ENCODE measurements at places on chromosomes 13 and 19.

- DNase-seq, result no peak
Measured at GRCh38 chr19:54659300-54659699, 3.5 kb upstream of the LILRB4 start.

GRCh38 chr13:35566340-35566739 lies 89.9 kb upstream of the MAB21L1 start:
- DNase-seq, result no peak

DNA sequence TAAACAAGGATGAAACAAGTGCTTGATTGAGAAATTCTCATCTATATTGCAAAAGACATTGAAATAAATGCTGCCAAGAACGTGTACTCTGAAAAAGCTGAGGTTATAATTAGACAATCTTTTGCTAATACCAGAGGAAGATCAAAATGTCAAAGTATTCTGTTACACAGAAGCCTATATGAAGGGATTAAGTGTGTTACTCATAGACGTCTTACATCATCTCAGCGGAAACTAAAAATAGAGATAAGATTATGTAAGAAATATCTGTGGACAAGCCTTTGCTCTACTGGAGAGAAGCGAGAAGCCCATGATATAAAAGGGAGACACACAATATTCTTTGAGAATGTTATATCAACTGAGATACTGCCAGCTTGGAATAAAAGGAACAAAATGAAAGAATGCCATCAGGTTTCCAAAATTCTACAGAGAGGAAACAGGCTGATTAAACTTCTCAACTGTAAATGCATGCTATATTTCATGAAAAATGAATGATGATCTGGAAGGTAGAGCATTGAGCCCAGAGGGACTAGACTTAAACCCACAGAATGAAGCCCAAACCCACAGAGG lies 699.0 kb downstream of the GPC5 start:
- no peak for DNase-seq

DNA sequence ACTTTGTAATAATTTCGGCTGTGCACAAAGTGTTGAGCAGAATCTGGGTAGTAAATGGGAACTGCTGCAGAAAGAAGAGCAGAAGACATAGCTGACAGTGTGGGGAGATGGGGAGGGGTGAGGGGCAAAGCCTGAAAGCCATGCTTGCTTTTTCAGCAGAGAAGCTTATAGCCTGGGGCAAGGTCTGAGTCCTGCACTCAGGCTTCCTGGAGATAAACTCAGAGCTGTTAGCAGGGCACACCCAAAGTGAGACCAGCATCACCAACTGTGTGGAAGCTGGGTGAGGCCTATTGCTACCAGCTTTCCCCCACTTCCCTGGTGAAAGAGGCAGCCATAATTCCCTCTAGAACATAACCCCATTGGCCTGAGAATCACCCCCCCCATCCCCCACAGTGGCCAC lies 15.6 kb upstream of the LHFPL6 start:
- DNase-seq, result no peak

GRCh38 chr19:2055931-2056836 lies 5.1 kb upstream of the MKNK2 start:
- DNase-seq, result peak; percentile 47

GRCh38 chr19:867855-868457 lies 8.5 kb downstream of the CFD start:
- DNase-seq, result no peak

GRCh38 chr13:79723519-79724024 lies 242.6 kb downstream of the NDFIP2 start:
- DNase-seq, result no peak

DNA sequence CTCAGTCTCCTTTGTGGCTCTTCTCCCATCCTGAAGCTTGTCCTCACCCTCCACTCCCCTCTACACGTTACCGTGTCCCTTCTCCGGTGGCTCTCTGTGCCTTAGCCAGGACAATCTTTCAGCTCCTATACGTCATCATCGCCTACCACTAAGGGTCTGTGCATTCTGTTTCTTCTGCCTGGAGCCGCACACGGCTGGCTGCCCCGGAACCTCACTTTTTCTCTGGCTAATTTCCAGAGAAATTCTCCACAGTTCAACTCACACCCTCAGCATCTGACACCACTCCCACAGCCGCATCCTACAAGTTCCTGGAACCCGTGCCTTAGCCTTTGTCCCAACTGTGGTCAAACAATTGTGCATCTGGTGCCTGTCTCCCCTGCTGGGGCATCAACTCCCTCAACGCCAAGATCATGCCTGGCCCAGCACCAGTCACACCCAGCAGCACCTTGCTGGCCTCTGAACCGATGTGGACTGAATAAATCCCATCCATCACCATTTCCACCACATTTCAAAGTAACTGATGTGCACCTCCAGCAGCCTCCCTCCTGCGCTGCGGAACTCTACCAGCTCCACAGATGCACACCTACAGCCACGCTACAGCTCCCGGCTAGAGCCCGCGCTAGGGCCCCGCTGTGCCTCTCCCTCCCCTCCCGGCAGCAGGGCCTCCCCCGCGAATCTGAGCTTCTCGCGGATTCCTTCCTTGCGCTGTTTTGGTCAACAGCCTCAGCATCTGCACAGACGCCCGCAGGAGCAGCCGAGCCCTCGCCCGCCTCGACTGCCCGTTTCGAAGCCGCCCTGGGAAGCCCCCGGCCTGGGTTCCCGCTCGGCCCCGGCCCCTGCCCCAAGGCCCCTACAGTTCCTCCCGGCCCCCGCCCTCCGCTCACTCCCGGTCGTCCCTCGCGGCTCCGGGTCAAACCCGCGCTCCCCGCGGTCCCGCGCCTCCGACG lies 689 bp downstream of the DCUN1D2 start:
- no peak for DNase-seq

DNA sequence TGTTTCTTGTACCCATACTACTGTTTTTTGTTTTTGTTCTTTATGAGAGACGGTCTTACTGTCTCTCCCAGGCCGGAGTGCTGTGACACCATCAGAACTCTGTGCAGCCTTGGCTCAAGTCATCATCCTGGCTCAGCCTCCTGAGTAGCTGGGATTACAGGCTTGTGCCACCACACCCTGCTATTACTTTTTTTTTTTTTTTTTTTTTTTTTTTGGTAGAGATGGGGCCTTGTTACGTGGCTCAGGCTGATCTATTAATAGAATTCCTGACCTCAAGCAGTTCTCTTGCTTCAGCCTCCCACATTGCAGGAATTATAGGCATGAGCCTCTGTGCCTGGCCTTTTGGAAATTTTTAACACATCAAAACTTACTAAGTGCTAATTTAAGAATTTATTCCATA lies 2.9 kb upstream of the ZNF304 start:
- peak; percentile 32 for DNase-seq

DNA sequence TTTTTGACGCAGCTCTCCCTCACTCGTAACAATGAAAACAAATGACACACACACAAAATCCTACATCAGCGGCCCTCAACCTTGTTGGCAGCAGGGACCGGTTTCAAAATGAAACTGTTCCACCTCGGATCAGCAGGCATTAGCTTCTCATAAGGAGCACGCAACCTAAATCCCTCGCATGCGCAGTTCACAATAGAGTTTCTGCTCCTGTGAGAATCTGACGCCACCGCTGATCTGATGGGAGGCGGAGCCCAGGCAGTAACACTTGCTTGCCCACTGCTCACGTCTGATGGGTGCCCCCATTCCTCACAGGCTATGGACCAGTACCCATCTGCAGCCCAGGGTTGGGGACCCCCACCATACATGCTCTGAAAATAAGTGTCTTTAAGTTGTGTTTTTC lies 43.4 kb downstream of the DHRS12 start:
- peak; percentile 64 for DNase-seq

GRCh38 chr13:32125221-32125689 lies 93.7 kb downstream of the FRY start:
- peak; percentile 43 for DNase-seq

- DNase-seq, result peak; percentile 30
Measured at GRCh38 chr19:39996218-39996810, 546 bp upstream of the ZNF546 start.

GRCh38 chr13:73465617-73465971 lies 406.8 kb downstream of the KLF5 start:
- peak; percentile 1 for DNase-seq

DNA sequence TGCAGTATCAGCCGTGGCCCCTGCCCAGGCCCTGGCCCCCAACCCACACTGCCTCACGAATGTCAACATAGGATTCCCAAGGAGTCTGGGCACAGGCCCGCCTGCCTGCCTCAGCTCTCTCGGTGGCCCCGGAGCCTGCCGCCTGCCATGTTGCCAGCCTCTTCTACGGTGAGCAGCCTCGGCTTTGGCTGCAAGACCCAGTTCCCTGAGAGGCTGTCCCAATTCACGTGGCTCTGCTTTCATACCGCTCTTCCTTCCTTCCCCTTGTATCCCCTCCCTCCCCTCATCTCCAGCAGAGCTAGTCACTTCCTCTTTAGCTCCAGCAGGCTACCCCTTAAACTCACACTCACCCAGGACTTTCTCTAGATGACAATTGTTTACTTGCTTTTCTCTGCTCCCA lies 42.7 kb downstream of the SERP2 start:
- no peak for DNase-seq

DNA sequence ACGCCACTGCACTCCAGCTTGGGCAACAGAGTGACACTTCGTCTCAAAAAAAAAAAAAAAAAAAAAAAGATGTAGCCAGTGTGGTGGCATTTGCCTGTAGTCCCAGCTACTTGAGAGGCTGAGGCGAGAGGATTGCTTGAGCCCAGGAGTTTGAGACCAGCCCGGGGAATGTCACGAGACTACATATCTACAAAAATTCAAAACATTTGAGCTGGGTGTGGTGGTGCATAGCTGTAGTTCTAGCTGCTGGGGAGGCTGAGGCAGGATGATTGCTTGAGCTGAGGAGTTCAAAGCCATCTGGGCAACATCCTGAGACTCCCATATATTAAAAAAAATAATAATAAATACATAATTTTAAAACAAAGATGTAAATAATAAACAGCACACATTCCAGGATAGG lies 46.6 kb downstream of the SMARCA4 start:
- DNase-seq, result no peak

DNA sequence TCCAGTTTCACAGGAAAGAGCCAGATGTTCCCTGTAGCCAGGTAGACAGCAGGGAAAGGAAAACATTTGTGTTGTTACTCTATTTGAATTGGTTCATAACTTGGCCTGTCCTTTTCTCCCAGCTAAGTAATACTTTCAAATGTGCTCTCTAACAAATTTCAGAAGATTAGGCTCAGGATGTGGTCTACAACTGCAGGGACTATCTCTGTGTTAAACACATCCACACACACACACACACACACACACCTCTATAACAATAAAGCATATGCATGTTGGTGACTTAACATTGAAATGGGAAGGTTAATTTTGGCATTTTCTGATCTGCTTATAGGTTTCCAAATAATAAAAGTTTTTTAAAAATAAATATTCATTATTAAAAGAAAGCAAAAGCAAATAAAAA lies 316.0 kb upstream of the ARGLU1 start:
- DNase-seq, result no peak

- DNase-seq, result no peak
Measured at GRCh38 chr19:23507446-23507845, 112.2 kb upstream of the ZNF91 start.

GRCh38 chr19:10854350-10855089 lies 6.3 kb downstream of the C19orf38 start:
- DNase-seq, result no peak

DNA sequence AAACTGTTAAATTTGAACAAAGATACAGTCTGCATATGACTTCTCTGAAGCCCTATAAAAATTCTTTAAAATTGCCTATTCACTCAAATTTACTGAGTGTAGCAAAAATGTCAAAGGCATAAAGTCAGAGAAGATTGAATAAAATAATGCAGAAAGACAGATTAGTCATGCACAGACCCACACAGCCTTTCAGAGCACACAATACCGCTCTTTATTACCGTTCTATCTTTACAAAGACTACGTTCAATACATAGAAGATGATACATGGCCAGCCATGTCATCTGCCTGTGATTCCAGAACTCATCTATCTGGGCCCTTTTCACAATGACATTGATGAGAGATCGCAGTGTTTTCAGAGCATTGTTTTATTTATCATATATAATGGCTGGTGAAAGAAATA lies 107.2 kb downstream of the URI1 start:
- DNase-seq, result no peak

DNA sequence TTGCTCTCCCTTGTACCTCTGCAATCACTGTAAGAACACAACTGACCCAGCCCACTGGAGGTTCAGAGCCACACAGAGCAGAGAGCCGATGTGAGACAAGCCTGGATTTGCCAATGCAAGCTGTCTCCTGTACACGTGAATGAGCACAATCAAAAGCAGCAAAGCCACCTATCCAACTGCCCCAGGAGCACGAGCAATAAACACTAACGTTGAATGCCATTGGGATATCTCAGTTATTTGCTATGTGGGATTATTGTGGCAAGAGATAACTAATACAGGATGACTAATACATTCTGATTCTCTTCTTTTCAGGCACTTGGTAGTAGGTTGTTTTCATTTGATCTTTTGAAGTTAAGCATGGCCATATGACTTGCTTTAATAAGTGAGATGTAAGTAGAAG lies 85.2 kb upstream of the FAM216B start:
- no peak for DNase-seq

DNA sequence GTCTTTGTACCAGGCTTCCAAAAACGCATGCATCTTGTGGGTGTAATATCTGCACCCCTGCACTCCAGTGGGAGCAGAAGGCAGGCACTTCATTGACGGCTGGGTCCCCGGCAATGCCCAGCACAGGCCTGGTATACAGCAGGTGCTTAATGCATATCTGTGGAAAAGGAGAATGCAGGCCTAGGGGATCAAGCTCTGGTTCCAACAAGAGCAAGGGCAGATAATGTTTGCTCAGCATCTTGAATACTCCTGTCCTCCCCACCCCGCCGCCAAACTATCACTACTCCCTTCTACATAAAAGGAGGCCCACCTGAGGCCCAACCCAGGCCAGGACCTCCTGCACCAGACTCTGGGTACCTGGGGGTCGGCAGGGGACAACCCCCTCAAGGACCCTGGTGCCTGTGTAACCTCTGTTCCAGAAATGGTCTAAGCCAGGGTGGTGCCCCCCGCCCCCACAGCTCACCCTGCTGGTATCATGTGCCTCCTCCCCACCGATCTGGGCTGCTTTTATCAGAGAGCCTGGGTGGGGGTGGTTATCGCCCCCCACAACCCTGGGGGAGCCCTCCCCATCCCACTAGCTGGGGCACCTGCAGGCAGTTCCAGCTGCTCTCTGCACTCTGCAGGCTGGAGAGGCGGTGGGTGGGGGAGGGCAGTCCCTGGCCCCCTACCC lies 4.8 kb downstream of the KLF16 start:
- DNase-seq, result no peak

GRCh38 chr19:35738021-35738886 lies 4.0 kb downstream of the IGFLR1 start:
- no peak for DNase-seq

GRCh38 chr13:50783066-50783465 lies 60.4 kb downstream of the DLEU7 start:
- DNase-seq, result no peak

- no peak for DNase-seq
Measured at GRCh38 chr13:62635161-62635560, 1219.5 kb upstream of the PCDH20 start.

DNA sequence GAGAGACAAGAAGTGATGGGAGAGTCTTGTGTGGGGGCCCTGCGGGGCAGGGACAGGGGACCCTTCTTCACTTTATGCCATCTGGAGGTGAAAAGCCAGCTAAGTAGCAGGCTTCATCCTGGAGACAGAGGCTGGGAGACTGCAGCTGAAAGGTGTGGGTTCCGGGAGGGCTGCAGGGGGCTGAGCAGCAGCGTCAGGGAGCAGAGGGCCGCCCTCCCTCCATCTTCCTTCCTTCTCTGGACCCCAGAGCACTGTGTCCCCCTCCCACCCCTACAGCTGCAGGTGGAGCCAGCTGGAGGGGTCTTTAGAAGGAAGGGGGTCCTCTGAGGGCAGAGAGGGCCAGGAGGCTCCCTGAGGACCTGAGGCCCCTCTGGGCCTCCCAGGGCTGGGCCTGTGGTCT lies 96.6 kb downstream of the WTIP start:
- no peak for DNase-seq

- DNase-seq, result no peak
Measured at GRCh38 chr13:30869491-30869890, 36.6 kb upstream of the MEDAG start.

Data from stromal cell of bone marrow (primary cell).